ENCODE measurements at places on chromosomes 12 and 14.

DNA sequence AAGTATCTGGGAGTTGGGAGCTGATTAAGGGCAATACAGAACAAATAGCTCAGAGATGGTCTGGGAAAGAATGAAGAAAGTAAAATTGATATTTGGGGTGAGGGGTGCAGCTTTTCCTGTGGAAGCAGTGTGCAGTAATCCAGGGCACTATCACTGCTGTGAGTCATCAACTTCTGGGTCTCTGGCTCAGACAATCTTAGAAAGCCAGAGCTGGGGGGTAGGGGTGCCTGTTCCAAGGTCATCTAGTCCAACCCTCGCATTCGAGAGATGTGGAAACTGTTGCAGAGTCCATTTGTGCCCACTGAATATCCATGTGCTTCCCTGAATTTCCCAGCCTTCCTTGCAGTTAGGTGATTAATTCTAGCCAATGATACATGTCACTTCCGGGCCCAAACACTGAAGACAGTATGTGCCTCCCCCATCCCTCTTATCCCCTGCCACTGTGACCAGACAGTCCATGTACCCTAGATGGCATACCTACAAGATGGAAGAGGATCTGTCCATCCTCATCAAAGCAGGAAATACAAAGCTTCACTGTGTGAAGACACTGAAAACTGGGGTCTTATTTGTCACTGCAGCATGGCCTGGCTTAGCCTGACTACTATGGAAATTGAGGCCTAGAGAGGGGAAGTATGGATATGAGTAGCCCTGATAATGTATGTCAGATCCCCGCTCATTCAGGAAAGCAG, 51.9 kb downstream of the ZFP36L1 start:
- no peak for DNase-seq

- DNase-seq = peak; percentile 29
These were observed 1.1 kb downstream of the LRP6 start for GRCh38 chr12:12265571-12266388.

- DNase-seq = no peak
These were observed 18.7 kb upstream of the DGLUCY start for GRCh38 chr14:91095178-91095577.

GRCh38 chr14:37051153-37051552, 121.3 kb downstream of the SLC25A21 start:
- no peak for DNase-seq

DNA sequence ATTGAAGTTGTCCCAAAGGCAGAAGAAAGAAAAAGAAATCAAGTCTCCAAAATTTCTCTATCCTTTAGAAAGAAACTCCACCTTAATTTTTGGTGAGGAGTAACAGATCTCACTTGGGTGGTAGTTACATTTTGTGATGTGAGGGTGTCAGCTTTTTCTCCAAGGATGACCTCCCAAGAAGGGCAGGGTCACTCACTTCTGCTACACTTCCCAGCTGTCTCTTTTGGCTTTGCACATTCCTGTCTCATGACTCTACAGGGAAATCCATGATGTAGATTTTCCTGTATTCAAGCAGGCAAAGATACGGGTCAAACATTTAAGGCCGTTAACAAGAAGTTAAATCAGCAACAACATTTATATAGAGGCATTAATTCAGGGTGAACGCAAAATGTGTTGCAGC, 1016.4 kb downstream of the NRXN3 start:
- no peak for DNase-seq

DNA sequence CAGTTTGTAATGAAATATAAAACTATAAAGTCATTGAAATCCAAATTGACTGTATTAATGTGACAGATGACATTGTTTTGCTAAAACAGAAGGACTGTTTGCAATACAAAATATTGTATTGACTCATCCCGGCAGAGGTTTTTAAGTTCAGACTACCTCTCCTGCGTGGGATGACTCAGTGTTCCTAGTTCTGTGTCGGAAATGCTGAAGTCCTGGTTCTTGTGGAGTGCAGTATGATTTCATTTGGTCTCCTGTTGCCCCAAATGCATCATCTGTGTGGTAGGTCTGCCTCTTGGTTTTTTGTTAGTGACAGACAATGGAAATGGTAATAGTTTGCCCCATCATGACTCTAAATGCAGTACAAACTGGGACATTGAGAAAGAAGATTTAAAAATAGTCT, 27.8 kb downstream of the PELI2 start:
- no peak for DNase-seq
